ENCODE measurements at places on chromosomes 4 and X.

DNA sequence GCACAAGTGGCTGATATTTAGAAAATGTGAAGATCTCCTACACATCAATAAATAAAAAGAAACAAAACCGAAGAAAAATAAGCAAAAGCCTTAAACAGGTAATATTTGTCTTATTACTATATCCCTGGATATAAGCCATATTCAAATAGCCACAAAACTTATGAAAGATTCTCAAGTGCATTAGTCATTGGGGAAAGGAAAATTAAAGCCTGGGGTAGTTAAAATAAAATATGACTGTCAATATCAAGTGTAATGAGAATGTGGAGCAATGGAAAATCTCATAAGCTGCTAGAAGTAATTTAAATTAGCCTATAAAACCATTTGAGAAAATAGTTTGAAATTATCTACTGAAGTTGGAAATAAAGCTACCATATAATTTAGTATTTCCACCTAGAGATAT lies 399.9 kb downstream of the GASK1B start:
- DNase-seq = no peak

DNA sequence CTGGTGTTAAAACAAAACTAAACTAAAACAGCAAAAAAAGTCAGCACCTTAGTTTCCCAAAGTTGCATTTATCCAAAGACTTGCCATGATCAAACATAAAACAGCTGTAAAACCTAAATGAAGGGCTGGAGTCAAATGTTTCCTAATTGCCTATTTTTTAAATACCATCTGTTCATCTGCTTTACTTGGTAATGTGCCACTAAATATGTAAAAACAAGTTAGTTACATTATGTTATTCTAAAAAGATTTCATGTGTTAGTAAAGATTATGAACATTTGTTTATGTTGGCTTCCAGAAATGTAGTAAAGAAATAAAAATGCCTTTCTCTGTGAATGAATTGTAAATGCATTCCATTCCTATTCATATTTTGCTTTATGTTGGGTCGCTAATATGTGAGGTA lies 977.8 kb downstream of the FSTL5 start:
- no peak for DNase-seq

- no peak for DNase-seq
Observed at GRCh38 chr4:171639540-171639939, 173.7 kb upstream of the GALNTL6 start.

GRCh38 chrX:19107035-19107434 lies 15.2 kb downstream of the ADGRG2 start:
- no peak for DNase-seq

DNA sequence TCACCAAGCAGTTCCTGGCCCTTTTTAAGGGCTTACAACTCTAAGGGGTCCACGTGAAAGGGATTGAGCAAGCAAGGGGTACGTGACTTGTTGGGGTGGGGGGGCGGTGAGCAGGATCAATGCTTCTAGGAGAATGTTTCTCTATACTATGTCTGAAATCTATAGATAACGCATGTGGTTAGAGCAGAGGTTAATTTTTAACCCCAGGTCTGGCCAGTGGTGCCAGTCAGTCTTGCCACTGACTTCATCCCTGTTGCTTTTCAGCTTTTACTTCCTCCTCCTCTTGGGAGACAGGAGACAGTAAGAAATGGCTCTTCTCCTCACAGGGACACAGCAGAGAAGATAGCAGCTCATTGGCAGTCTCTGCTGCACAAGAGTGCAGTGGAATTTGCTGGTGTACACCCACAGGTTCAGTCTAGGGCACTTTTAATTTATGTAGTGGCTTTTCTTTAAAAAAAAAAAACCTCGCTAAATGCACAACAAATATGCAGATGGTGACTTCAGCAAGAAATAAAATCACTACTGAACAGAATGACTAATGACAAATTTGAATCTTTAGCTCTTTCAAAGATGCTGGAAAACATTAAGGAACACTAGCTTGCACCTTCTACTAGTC lies 190.5 kb downstream of the CCNG2 start:
- DNase-seq = no peak

GRCh38 chr4:76830964-76831703 lies 66.8 kb downstream of the SOWAHB start:
- peak; percentile 85 for DNase-seq

GRCh38 chr4:26161030-26161824 lies 159.6 kb upstream of the RBPJ start:
- no peak for DNase-seq

GRCh38 chr4:159027535-159027934 lies 75.3 kb upstream of the RAPGEF2 start:
- no peak for DNase-seq

GRCh38 chr4:153553819-153554170 lies 87.6 kb downstream of the TMEM131L start:
- DNase-seq = no peak

Measured in SJCRH30 (cell line).